ENCODE measurements at places on chromosomes 11 and 22.

GRCh38 chr11:134599299-134599771, 187.3 kb upstream of the B3GAT1 start:
- DNase-seq: no peak

GRCh38 chr11:78190374-78190773, 1.7 kb downstream of the USP35 start:
- DNase-seq: no peak

DNA sequence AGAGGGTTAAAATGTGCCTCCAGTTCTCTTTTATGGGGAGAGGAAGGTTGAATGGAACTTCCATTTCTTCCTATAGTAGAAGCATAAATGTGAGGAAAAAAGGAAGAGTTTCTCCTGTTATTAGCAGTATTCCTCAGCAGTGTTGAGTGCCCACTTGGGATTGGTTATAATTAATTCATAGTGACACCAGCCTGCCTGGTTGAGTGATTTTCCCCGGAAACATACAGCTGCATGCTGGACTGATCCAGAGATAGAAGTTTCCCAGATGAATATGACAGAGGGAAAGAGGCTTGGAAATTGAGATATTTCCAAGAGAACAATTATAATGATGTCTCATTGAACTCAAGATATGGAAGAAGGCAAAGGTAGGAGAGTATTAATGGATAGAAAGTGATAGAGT, 28.3 kb downstream of the RAB39A start:
- DNase-seq: no peak

DNA sequence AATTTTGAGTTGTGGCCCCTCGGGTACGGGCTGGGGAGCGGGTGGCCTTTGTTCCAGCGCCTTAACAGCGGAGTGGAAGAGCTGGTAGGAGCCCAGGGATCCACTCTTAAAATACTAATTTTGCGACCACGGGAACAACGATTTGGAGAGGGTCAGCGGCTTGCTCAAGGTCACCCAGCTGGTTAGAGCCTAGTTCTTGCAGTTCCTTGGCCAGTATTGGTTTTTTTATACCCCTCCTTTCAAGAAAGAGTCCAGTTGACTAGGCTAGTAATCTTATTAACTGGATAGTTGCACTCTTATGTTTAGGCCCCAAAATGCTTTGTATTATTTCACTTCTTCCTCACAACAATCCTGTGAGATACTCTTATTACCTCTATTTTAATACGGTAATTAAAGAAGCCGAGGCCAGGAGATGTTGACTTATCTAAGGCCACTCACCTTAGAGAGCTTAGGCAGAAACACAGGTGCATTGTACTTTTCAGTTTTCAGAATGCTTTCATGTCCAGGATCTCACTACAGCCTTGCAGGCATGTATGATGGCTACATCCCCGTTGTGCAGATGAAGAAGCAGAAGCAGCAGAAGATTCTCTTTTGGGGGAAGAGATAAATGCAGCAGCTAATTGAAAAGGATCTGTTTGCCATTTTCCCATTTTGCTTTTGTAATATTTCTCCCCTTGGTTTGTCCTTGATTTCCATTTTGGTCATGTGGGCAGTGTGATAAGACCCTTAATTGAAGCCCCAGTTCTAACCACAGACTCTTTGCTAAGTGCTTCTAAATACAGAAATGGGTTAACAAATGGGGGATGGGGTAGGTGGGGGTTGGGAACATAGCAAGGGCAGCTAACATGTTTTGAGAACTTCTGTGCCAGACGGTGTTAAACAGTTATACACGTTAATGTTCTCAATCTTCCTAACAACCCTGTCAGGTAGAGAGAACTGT, 1.4 kb downstream of the SREBF2 start:
- DNase-seq: no peak

DNA sequence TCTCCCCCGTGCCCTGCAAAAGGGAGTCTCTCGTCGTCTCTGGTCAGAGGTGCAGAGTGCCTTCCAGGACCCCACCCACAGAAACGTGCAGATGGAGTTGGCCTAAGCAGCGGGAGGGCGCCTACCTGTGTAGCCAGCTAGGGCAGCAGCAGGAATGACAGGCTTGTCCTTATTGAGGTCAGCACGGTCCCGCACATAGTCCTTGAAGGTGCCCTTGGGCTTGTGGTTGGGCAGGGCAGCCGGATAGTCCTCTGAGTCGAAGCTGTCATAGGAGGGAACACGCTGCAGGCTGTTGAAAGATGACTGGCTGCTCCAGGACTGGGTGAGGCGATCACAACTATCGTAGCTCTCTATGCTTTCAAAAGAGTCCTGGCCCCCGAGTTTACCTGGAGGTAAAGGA, 107.3 kb downstream of the ETS1 start:
- DNase-seq: no peak

DNA sequence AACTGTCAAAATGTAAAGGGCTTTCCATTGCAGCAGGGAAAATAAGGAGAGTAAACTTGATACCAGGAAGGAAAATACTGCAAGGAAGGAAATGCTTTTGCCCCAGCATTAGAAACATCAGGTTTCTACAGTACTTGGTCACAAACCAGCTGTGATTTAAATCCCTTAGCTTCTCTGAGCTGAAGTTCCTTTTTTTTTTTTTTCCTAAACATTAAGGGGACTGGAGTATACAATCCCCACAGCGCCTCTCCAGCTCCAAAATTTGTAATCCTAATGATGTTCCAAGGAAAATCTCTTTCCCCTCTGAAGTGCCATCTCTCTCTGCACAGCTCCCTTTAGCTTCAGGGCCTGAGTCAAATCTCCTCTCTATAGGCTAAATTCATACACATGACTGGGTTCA, 220.5 kb upstream of the PITPNB start:
- DNase-seq: no peak

- DNase-seq: no peak
These were observed 961 bp downstream of the SUSD2 start for GRCh38 chr22:24181996-24182899.

- no peak for DNase-seq
These were observed 6.7 kb downstream of the DUSP8 start for GRCh38 chr11:1565173-1565903.

- DNase-seq: peak; percentile 21
These were observed 32.7 kb upstream of the GLYATL1B start for GRCh38 chr11:59053387-59053786.

DNA sequence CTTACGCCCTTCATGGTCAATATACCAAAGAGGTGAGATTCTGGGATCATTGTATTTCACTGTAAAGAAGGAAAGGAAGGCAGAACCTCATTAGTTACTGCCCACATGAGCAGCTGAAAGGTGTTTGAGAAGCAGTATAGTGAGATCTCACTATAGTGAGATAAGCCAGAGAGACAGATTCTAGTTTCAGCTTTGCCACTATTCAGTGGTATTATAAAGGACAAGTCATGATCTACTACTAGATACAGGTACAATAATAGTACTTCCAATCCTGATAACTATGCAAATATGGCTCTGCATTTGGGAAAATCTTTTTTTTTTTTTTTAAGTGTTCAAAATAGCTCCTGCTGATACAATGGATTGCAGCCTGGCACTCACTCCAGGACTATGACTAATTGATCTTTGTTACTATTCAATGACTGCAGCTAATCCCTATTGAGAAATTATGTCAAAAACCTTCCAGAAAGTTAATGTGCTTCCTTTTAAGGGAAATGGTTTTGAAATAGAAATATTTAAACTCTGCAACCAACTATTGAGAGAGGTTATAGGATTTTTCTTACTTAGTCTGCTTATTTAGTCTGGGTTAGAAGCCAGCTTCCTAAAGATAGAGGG, 8.3 kb upstream of the DLAT start:
- DNase-seq: peak; percentile 16

DNA sequence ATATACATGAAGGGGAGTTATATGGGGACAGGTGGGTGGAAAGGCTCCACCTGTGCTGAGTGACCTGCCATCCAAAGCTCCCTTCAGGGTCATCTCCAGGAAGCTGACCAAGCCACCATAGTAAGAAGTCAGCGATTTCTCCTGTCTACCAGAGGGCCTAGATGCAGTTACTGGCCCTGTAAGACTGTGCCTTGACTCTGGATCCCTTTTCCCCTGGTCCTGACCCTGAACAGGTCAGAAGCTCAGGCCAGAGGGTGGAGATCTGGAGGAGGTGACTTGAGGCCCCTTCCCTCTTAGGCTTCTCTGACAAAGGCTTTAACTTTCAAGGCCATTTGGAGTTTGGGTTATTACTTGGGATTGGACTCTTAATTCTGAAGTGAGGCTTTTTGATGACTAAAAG, 69.7 kb downstream of the GDPD4 start:
- no peak for DNase-seq

- no peak for DNase-seq
These were observed 9.8 kb downstream of the KCNC1 start for GRCh38 chr11:17744151-17744940.

DNA sequence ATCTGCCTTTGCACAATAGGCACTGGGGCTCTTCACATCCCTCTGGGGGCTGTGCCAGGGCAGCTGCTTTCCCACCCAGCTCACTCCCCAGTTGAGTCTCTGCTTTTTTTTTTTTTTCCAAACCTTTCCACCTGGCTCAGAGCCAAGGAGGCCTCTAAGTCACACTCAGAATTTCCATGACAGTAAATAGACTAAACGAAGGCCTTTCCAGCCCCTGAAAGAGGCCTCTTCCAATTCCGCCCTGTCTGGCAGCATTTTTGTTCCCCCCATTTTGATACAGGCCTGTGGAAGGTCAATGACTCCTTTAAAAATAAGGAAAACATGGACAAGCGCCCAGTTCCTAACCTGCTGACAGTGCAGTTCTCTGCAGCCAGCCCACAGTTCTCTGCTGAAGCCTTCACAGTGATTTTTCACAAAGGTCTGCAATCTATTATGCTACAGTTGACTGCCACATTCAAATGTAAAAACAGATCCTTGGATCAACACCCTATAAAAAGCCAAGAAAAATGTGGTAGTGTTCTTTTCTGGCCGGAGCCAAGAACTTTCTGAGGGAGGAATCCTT, 107.5 kb upstream of the SESN3 start:
- peak; percentile 19 for DNase-seq

- no peak for DNase-seq
These were observed 6.1 kb downstream of the P2RY2 start for GRCh38 chr11:73223998-73224730.

- no peak for DNase-seq
These were observed 17.9 kb upstream of the YPEL1 start for GRCh38 chr22:21753374-21754111.

DNA sequence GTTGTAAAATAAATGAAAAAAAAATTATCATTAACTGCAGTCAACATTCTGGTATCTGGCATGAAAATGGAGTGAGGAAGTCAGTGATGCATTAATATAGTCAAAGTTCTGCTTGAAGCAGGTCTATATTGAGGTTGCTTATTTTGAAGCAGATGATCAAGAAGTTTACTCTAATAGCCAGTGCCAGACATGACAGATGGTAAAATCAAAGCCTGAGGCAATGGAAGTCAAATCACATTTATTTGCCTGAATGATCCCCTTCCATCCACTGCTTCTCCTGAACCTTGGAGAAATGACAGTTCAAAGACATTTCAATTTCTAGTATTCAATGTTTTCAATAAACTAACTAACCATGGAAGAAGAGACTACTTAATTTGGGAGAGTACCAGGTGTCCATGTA, 430.0 kb downstream of the FAM181B start:
- no peak for DNase-seq

DNA sequence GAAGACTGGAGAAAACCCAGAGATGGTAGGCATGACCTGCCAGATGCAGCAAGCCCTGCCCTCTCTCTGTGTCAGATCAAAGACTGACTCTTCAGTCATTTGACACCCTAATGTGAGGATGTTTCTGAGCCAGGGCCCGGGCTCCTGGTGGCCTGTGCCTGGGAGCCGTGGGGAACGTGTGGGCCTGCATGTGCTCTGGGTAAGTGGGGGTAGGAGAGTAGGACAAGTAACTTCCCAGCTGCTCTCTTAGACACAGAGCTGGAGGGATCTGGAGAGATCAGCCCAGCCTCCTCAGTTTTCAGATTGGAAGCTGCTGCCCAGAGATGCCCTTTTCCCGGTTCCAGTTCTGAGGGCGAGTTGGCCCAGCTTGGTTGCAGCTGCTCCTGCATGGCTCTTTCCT, 110.8 kb downstream of the TEAD1 start:
- no peak for DNase-seq

GRCh38 chr11:128195057-128195751, 392.2 kb downstream of the ETS1 start:
- no peak for DNase-seq

GRCh38 chr11:118497831-118498230, 29.4 kb upstream of the TTC36 start:
- no peak for DNase-seq

DNA sequence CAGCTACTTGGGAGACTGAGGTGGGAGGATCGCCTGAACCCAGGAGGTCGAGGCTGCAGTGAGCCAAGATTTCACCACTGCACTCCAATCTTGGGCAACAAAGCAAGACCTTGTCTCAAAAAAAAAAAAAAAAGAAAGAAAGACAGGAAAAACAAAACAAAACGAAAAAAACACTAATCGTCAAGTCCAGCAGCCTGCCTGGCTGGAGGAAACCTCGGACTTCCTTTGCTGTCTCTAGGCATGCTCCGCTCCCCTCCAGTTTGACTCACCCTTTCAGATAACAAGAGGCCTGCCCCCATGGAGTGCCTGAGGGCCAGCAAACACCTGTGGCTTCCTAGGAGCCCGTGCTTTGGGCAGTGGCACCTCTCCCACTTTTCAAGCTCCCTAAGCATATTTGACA, 28.8 kb upstream of the CHKA start:
- DNase-seq: no peak

- no peak for DNase-seq
These were observed 25.3 kb downstream of the PLEKHB1 start for GRCh38 chr11:73671701-73672100.

DNA sequence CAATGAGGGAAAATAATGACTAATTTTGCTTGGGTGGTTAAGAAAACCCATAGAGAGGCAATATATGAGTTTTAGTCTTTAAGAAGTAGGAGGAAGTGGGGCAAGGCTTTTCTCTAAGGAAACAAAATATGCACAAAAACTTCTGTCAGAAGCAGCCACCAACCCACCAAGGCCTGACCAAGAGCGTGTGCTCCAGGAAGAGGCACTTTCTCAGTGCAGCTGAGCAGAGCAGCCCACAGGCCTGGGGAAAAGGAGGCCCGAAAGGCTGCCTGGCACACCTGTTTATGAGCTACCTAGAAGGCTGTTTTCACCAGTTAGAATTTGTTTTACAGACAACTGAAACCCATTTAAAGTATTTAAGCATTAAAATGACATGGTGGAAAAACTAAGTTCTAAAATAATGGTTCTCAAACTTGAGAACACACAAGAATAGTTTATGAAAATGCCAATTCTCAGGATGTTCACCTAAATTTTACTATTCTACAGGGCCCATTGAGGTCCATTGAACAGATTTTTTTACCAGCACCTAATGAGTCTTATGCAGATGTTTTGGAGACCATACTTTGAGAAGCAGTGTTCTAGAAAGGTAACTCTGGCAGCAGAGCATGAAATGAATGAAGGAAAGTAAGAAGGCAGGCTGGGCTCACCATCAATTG, 160.5 kb upstream of the DDI1 start:
- DNase-seq: no peak

- no peak for DNase-seq
These were observed 69.2 kb upstream of the CCDC90B start for GRCh38 chr11:83355391-83355790.

DNA sequence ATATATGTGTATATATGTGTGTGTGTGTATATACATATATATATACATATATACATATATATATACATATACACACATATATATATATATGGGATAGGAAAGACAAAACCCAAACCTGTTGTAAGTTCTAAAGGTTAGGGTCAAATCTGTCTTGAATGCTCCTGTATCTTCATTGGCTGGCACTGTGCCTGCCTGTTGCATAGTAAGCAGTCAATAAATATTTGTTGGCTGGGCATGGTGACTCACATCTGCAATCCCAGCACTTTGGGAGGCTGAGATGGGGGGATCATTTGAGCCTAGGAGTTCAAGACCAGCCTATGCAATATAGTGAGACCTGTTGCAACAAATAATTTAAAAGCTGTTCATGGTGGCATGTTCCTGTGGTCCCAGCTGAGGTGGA, 205.4 kb downstream of the DBX1 start:
- DNase-seq: no peak
